Activated naive CD4-positive, alpha-beta T cell treated with anti-CD3 and anti-CD28 coated beads, Interleukin-2, amount 50 U/mL, for 72 hours (primary cell): ENCODE measurements at places on chromosomes 2 and 18.
A peak's percentile ranks its signal among the peaks of the same experiment; 100 is the strongest.

DNA sequence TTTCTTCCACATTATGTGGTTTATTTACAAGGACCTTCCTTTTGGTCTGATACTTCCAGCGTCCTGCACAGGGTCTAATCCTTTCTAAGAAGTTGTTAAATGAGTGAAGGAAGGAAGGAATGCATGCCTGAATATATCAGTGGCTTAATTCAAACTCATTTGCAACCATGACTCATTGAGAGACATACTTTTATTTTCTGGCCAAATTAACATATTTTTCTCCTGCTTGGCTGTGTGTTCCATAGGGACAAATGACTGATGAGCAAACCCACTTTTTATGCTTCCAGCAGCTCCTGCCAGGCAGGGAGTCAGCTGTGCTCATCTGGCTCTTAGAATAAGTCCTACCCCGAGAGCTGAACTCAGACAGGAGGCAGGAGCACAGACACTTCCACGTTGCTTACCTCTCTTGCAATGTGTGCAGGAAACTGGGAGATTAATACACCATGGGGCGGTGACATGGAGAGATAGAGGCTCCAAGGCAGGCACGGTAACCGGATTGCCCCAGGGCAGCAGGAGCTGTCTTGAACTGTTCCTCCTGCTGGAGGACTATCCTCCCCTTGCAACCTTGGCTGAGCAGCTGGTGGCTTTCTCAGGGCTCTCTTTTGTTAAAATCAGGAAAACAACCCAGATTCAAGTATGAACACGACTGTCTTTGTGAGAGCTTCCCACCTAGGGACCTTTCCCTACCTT, 667.5 kb upstream of the HS6ST1 start:
- no peak for DNase-seq

DNA sequence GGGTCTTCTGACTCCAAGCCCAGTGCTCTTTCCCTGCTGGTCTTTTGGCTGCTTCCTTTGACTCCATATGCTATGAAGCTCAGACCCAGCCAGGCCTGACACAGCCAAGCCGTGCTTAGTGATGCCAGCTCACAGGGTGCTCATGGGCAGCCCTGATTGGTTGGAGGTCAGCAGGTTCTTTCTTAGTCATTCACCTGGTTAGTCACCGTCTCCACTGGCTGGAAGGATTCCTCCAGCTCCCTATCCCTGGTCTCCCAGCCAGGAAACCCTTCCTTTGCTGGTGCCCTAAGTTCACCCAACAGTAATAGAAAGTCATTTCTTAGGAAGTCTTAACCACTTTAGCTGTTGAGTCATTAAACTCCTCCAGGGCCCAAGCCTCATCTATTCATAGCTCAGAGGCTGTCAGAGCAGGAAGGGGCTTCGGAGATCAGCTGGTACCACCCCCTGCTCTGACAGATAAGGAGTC, 3.9 kb downstream of the KCNK3 start:
- no peak for DNase-seq

DNA sequence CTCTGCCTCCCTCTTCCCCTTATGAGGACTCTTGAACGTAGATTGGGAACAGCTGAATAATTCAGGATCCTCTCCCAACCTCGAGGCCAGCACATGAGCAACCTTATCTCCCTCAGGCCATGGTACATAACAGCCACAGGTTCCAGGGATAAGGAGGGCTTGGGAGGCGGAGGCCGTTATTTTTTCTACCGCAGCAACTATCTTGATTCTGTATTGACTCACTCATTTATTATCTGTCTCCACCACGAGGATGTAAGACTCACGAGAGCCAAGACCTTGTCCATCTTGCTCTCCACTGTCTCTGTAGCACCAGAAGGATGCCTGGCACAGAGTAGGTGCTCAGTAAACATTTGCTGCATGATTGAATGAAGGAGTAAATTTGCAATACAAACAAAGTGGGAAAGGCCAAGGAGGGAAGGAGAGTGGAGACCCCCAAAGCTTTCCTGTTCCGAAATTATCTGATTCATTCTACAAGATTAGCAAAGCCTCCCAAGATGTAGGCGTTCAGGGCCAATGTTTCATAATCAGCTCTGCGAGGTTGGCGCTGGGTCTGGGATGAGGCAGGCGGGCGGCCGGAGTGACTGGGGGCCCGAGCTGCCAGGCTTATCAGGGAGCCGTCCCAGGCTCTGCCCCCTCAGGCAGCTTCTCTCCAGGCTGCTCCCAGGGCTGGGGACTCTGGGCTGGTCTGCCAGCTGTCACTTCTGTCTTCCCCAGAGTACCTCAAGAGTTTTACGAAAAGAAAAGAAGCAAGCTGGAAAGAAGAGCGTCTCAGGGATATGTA, 31.6 kb downstream of the INPP5D start:
- DNase-seq = peak; percentile 31

DNA sequence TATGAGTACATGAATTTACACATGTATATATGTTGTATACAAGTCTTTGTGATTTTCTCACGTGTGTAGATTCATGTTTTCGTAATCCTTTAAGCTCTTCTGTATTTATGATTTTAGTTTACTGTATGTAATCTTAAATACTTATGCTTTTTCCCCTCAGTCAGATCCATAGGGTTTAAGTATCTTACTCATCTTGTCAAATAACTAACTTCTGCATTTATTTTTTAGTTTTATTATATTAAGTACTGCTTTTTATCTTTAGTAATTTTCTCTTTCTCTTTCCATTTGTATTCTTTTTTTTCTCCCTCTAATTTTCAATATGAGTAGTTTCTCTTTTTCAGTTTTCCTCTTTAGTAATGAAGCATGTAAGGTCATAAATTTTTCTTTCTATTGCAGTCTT, 179.4 kb downstream of the LCLAT1 start:
- no peak for DNase-seq

- DNase-seq = no peak
Observed at GRCh38 chr18:30987467-30988241, 54.9 kb downstream of the DSC3 start.

GRCh38 chr18:36377626-36378025, 80.1 kb downstream of the FHOD3 start:
- DNase-seq = no peak

- DNase-seq = no peak
Observed at GRCh38 chr2:28678175-28678855, 73.3 kb upstream of the PPP1CB start.

- DNase-seq = no peak
Observed at GRCh38 chr18:23810396-23810795, 121.1 kb downstream of the LAMA3 start.

DNA sequence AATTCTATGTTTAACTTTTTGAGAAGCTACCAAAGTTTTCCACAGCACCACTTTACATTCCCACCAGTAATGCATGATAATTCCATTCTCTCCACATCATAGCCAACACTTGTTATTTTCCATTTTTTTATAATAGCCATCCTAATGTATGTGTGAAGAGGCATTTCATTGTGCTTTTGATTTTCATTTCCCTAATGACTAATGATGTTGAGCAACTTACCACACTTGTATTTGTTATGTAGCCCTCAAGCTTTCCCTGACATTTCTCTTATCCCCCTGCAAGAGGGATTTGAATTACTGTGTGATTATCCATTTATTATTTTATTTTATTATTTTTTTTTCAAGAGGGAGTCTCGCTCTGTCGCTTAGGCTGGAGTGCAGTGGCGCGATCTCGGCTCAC, 23.6 kb upstream of the SOS1 start:
- no peak for DNase-seq

DNA sequence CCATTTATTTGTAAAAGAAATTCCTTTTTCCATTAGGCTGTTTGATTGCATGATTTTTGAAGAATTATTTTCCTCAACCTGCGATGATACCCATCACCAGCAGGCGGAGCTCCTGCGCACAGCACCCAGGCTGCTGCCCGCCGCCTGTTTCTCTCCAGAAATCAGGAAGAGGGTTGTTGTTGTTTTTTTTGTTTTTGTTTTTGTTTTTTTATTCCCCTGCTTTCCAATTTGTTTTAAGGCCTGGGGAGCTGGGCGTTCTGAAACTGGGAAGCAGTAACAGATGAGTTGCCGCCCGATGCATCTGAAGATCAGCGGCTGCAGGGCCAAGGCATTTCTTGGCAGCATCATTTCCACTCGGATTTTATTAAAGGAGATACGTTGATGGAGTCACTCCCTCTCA, 132.1 kb downstream of the MBP start:
- peak; percentile 50 for DNase-seq

- no peak for DNase-seq
Observed at GRCh38 chr2:75325594-75325993, 126.3 kb upstream of the TACR1 start.

- DNase-seq = no peak
Observed at GRCh38 chr2:120486441-120486840, 140.5 kb downstream of the INHBB start.

DNA sequence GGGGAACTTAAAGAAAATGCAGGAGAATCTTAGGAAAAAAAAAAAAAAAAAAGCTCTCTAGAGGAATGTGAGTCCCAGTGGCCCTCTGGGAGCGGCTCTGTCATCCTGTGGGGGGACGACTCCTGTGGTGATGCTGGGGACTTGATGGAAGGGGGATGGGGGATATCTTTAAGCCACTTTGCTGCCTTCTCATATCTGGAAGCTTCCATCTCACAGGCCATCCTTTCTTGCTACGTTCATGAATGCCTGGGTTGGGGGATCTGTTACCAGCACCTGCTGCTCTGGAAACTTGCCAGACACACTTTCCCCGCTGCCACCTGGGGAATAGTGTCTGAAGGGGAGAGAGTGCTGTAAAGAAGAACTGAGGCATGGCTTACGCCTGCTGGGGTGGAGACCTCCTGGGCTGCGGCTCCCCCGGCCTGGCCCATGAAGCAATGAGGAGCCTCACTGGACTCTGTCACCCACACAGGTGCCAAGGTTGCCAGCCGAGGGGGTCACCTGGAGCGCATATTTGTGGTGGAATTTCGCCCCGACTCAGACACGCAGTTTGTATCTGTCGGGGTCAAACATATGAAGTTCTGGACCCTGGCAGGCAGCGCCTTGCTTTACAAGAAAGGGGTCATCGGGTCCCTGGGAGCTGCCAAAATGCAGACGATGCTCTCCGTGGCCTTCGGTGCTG, 92.8 kb downstream of the RTN4 start:
- DNase-seq = no peak

GRCh38 chr2:42261518-42262195, 92.5 kb downstream of the EML4 start:
- DNase-seq = no peak

DNA sequence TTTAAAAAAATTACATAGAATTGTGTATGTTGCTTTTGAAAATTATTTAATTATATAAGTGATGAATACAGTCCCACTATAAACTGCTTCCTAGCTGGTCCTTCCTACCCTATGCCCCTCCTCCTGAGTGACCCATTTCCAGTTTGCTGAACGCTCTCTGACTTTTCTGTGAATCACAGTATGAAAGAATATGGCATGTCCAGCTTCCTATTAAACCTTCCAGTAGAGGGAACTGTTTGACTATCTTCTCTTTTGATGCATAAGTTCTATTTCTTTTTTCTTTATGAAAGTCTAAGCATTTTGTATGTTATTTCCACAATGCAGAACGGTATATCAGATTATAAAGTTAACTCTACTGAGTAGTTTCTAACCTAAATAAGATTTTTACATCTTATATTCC, 41.3 kb downstream of the PSMG2 start:
- no peak for DNase-seq

- no peak for DNase-seq
Observed at GRCh38 chr2:139925903-139926302, 1145.7 kb upstream of the NXPH2 start.

- DNase-seq = no peak
Observed at GRCh38 chr2:190267302-190267701, 52.3 kb downstream of the HIBCH start.

DNA sequence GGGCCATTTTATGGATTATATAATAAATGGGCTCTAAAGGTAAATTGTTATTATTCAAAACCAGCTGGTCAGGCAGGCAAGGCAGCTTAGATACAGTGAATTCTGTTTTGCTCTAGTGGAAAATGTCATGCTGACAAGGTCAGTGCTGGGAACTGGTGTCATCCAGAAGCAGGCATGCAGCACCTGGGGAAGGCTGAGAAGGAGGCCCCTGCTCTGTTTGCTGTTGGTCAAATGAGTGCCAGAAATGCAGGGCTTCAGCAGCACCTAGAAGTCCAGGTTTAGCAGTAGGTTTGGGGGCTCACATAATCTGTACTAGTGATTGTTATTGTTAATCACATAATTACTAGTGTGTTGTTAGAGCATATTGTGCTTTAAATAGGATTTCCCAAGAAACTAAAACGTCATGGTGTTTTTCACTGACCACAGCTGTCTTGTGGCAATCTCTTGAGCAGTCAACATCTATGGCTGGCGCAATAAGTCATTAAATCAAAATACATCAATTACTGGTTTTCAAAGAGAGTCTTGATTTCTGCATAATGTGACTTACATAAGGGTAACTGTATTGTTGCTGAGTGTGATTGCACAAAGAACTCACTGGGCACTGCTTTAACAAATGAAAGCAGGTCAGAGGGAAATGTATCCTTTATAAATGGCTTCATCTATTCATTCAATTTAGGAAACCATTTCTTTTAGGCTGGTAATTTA, 99.1 kb downstream of the MYO3B start:
- no peak for DNase-seq

DNA sequence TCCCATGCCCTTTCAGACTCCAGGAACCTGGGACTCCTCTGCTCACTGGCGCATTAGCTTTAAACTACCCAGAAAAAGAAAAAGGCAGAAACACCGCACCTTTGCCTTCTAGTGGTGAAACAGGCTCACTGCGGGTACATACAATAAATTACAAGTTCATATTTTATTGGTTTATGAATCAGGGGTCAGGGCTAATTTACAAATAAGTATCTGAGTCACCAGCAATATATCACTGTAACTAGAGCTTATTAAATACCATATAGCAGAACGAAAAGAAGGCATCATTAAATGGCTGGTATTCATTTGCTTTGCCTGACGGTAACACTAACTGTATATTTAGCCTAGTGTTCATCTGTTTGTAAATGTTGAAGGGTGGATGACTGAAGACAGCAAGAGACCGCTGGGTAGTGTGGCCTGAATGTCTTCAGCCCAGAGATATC, 26.9 kb upstream of the DTNB start:
- no peak for DNase-seq

DNA sequence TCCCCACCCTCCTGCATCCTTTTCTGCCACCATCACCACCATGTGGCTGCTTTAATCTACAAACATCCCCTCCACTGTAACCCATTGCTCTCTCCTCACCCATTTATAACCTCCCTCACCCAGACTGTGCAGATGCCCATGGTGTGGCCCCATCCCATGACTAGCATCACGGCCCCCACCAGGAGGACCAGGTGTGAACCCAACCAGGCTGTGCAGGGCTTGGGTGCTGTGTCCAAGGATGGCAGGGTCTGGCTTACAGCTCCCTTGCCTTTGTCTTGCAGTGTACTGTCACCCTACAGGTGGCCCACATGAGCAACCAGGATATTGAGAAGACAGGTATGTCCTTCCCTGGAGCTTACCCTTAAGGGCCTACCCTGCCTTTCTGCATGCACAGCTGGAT, 6.8 kb downstream of the FER1L5 start:
- DNase-seq = no peak

GRCh38 chr2:190563646-190564045, 29.1 kb upstream of the NEMP2 start:
- no peak for DNase-seq

DNA sequence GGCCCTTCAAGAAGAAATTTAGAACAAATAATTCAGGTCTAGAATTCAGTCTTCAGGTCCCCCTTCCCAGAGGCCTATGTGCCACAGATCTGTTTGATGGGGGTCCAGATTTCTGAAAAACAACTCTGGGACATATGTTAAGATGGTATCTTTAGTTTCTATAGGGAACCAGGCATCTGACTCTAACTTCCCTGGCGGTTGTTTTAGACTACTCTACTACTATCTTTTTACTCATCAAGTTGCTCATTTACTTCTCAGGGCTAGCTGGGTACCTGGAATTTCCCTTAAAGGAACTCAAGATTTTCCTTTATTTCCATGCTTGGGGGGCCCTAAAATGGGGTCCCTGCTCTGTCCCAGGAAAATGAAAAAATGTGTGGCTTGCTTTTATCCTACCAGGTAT, 114.7 kb upstream of the RAB6C start:
- no peak for DNase-seq
